SW 1271 (cell line): ENCODE measurements at places on chromosomes 3 and 15.

GRCh38 chr3:123586131-123586530, 1.3 kb upstream of the HACD2 start:
- peak; percentile 79 for DNase-seq

- DNase-seq: no peak
Measured at GRCh38 chr3:163890661-163891060, 1187.6 kb downstream of the SI start.

GRCh38 chr3:194486540-194487288, at the start of gene ATP13A3:
ATP13A3 (minus strand) TSS chr3:194487002; CDS start chr3:194462190, 24,812 bp downstream.
- peak; percentile 79 for DNase-seq

DNA sequence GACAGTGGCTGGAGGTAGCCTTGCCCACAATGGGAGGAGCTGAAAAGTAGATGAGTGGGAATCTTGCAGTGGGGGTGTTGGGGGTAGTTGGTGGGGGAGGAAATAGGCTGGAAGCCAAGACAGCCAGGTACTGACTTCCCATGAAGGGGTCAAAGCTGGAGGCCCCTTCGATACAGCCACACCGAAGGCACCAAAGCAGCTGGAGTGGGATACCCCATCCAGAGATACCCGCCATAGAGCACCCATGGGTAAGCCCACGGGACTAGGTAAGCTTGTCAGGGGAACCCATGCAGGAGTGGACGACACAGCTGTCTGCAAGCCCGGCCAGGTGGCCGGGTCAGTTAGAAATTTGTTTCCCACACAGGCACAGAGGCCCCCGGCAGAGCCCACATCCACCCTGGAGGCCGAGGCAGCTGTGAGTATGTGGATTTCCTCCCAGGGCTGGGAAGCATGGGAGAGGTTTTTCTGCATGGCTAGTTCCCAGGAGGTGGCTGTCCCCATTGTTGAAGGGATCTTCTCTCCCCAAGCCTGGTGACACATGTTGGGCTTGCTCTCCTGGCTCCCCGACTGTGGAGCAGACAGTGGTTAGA, 28.6 kb downstream of the PRR23E start:
- no peak for DNase-seq

GRCh38 chr15:87362531-87362930, 894.0 kb downstream of the NTRK3 start:
- DNase-seq: no peak
